ENCODE measurements at places on chromosomes 7 and 10.

DNA sequence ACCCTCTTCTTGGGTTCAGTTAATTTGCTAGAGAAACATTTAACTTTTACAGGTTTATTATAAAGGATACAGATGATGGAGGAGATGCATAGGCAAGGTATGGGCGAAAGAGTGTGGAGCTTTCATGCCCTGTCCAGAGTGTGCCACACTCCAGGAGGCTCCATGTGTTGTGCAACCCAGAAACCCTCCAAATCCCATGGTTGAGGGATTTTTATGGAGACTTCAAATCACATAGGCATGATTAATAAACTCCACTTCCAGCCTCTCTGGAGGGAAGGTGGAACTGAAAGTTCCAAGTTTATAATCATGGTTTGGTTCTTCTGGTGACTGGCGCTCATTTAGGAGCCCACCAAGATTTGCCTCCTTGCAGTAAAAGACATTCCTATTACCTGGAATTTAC is 159.9 kb downstream of the PHTF2 start:
- no peak for DNase-seq

DNA sequence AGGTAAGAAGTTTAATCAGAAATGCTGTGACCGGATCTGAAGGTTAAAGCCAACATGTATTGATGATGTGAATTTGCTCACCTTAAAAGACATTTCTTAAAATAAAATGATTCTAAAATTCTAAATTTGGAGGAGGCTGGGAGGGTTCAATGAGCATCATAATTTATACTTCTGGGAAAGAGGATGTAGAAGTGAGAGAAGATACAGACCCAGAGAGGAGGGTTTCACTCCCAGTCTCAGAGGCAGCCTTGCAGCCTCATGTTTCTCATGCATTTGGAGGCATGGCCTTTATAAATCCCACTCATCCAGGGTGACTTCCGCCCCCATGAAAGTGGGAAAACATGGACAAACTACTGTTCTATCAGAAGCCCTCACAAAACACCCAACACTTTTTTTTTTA is 305.6 kb upstream of the PITRM1 start:
- no peak for DNase-seq

GRCh38 chr7:131895541-131896164 is 339.2 kb upstream of the PODXL start:
- no peak for DNase-seq

DNA sequence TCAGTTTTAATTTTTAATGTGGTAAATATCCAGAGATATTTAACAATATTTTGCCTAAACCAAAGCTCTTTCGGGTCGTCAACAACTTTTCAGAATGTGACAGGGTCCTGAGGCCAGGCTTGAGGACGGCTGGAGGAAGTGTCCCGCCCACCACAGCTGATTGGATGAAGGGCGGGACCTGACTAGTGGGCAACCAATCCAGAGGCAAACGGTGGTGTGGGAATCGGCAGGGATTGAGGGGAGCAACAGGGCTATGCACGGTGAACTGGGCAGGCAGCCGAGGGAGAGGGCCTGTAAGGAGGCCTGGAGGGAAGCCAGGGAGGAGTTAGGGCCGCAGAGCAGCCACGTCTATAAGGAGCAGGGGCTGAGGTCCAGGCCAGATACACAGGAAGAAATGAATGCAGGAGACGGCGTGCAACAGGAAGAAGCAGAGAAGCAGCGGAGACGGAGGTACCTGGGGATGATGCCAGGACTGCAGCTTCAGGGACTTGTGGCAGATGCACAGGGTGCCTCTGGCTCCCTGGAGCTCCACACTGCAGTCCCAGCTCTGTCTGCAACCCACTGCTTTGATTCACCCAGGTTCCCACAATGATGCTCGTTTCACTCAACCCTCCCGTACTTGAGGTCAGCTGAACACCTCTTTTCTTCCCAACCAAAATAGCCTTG is 46.1 kb upstream of the ZMIZ1 start:
- no peak for DNase-seq

DNA sequence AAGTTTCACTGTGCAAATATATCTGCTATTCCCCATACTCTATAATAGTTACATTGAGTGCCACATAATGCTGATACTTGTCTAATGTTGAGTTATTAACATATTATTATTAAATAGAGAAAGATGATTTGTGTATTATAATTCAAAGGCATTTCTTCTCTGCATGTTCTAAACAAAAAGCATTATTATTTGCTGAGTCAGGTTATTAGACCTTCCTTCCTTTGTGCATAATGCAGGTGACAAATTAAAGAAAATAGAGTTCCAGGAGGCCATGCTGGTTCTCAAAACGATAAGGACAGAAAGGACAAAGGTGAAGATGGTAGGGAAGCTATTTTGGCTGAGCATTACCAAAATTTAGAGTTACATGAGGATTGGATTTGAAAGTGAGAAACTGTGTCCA is 85.4 kb upstream of the CYP2C9 start:
- no peak for DNase-seq

GRCh38 chr7:151101621-151102396 is 15.5 kb downstream of the AGAP3 start:
- no peak for DNase-seq

DNA sequence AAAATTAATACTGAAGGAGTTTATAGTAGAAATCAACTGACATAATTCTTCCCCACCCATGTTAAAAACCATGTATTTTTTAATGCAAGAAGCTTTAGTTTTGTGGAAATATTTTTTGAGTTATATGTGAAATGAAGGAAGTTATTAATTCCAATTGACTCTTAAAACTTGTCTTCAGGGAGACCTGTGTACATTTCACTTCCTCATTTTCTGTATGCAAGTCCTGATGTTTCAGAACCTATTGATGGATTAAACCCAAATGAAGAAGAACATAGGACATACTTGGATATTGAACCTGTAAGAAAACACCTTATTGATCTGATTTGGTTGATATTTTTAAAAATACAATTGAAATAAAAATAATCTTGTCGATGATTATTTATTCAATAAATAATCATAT is 33.3 kb downstream of the CD36 start:
- DNase-seq = no peak

DNA sequence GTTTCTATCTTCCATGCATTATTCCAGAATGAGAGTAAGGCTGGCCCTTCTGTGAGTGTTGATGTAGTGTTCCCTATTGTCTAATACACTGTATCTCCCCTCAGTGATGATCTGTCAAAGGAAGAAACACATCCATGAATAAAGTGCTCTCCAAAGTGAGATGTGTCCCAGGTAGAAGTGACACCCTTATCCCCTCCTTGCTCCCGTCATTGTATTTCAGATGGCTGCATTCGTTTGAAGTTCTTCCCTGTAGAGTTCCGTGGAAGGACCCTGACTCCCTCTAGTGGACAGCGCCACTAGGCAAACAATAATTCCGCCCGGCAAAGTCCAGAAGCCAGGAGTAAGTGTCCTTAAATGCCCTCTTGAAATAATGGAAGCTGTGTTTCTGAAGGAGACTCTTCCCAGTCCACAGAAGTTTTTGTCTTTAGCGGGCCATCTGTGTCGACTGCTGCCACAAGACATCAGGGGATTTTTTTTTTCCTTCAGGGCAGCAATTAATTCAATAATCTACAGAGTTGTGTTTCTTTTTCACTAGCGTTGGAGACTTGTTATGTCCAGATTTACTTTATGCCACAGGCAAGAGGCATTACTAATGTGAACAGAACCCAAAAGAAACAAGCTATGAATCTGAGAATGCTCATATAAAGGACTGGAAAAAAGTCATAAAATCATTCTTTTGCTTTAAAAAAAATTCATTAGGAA is 64.6 kb downstream of the THNSL1 start:
- peak; percentile 44 for DNase-seq

DNA sequence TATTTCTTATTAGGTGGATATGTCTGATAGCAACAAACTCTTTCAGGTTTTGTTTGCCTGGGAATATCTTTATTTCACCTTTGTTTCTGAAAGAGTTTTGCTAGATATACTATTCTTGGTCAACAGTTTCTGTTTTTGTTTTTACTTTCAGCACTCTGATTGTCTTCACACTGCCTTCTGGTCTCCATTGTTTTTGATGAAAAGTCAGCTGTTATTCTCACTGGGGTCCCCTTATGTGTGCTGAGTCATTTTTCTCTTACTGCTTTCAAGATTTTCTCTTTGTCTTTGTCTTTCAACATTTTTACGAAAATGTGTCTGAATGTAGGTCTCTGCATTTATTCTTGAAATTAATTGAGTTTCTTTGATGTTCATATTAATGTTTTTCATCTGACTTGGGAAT is 15.2 kb upstream of the RASSF4 start:
- DNase-seq = no peak
